Esophagus squamous epithelium (tissue), 5 donors: ENCODE measurements at places on chromosomes 16 and 17.

GRCh38 chr17:36602924-36603384 lies 1.6 kb downstream of the MRM1 start:
- DNase-seq: no peak

- DNase-seq: no peak
Observed at GRCh38 chr17:2876467-2876866, 80.2 kb downstream of the RAP1GAP2 start.

GRCh38 chr17:51188271-51188833 lies 22.1 kb downstream of the NME2 start:
- DNase-seq: no peak

GRCh38 chr17:40598619-40599467 lies 33.6 kb upstream of the CCR7 start:
- DNase-seq: no peak

DNA sequence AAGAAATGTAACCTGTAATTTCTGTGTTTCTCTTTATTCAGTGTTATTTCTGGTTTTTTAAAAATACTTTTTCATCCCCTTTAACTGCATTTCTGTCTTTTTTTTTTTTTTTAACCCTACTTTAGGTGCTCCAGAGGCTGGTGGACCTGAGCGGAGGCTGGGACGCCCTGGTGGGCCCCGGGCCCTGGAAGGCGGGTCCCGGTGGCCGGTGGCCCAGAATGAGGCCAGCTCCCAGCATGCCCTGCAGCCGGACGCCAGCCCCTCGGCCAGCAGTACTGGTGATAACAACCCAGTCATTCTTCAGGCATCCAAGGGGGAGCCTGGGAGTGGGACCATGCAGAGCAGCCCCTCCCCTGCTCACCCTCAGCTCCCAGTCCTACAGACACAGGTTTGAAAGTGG lies 1.5 kb downstream of the SRCAP start:
- no peak for DNase-seq

DNA sequence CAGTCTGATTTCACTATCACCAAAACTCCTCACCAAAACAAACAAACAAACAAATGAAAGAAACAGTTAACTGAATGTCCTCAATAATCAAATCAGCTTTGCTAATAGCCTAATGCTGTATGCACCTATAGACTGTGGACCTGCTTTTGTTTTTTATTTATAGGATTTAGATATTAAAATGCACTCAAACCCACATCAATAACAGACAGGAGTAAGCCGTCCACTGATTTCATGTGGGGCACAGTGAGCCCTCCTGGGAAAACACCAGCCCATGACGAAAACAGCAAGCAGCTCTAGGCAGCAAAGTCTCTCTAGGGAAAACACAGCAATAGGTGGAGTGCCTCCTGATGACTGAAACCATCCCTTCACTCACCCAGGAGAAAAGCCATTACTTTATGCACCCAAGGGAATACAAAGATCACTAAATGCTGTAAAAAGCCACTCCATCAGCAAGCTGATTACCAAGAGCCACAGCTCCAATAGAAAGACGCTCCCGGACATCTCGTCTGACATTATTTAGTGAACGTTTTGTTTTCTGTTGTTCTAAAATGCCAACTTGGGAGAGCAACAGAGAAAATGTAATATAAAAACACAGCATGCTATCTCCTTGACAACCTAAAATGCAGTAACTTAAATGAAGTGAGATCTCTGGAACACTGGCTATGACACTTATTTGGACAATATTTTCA lies 47.8 kb downstream of the ANKFY1 start:
- DNase-seq: no peak

DNA sequence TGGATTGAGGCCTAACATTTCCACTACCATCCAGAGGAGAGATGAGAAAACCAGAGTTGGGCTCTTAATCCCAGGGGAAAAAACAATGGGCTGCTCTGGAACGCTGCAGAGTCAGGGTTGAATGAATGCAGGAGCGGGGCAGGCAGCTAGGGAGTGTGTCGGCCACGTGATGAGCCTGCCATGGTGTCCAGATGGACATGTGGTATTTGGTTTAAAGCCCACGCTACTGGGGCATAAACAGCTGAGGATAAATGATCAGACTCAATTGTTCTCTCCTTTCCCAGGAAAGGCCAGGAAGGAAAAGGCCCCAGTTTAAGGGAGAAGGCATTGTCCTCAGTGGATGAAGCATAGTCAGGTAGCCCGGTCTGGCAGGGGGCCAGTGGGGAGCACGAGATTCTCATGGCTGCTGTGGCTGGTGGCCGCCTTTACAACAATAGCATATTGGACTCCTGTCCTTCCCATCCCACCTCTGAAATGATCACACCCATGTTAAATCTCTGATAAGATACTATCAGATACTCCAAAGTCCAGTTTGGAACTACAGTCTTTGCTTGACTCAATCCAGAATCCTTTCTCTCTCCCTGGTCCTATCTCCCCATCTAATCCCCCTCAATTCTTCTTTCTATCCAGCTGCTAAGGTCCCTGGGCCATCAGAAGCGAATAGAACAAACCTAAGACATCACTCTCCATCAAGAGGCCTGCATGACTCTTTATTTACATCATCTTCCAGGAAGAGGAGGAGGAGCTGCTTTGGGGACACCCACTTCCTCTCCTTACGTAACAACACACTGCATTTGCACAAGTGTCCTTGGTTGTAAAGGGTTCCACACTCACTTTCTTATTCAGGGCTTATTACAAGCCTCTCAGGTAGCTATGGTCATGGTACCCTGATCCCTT lies 20.4 kb downstream of the CA4 start:
- DNase-seq: no peak

DNA sequence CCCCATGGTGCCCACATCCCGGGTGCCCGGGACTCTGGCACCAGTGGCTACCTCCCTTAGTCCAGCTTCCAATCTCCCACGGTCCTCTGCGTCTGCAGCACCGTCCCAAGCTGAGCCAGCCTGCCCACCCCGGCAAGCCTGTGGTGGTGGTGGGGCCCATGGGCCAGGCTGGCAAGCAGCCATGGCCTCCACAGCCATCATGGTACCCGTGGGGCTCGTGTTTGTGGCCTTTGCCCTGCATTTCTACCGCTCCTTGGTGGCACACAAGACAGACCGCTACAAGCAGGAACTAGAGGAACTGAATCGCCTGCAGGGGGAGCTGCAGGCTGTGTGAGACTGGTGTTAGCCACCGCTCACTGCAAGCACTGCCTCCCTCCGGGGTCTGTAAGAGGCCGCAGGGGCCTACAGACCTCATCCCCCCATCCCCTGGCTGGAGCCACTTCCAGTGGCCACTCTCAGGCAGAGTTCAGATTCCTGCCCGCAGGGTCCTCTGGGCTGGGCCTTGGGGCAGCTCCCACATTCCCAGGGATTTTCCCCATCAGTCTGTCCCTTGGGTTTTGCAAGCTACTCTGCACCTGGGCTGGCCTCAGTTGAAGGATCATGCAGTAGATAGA lies 3.9 kb upstream of the SETD1A start:
- DNase-seq: no peak
